ENCODE measurements at places on chromosomes 3 and 15.

GRCh38 chr15:87713475-87713879 lies 543.1 kb downstream of the NTRK3 start:
- no peak for DNase-seq

DNA sequence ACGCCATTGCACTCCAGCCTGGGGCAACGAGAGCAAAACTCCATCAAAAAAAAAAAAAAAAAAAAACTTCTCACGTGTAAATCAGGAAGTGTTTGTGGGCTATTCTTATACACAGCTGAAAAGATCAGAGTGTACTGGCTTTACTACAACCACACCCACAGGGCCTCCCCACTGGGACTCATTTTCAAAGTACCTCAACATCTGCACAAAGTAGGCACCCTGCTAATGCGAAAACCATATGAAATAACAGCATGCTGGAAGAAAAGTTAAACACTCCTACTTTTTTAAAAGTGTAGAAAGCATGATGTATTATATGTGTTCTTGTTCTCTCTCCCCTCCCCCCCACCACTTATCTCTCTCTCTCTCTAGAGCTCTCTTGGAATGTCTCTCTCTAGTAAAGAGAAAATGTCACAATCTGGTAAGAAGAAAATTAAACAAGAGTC lies 11.1 kb downstream of the UACA start:
- DNase-seq: no peak

- DNase-seq: no peak
Observed at GRCh38 chr15:29031502-29032228, 145.9 kb downstream of the APBA2 start.

DNA sequence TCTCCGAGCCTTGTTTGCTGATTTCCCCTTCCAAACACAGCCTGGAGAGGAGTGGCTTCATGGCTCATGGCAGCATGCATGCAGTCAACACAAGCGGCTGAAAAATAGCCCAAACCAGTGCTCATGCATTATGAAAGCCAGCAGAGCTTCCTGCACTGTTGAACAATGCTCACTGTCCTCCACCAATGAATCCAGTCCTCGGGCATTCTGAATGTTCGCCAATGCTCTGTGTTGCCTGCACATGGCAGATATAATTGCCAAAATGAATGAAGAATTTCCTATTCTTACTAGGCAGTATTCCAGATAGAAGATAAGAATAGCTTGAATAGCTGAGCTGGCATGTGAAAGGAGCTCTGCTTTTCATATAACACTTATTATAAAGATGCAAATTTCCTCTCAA lies 252.7 kb downstream of the ROBO1 start:
- DNase-seq: no peak

DNA sequence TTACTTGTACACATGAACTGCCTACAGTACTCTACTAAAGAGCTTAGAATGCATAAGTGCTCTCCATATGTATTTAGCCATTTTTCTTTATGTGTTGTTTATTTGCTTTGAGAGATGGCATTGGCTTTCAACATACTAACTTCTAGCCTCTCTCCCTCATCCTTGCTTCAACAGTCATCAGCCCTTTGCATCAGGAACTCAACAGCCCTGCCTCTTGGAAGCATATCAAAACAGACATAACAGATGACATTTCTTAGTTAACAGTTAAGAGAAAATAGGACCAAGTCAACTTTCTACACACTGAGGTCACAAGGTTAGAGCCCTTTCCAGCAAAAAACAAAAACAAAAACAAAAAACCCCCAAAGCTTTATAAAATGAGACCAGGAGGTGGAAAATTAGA lies 145.6 kb downstream of the TCF12 start:
- DNase-seq: no peak

GRCh38 chr3:133113927-133114597 lies 75.9 kb downstream of the TMEM108 start:
- no peak for DNase-seq

- no peak for DNase-seq
Observed at GRCh38 chr3:12822725-12823373, 18.5 kb downstream of the RPL32 start.
